ENCODE measurements at places on chromosomes 2 and 18. TPM values are rescaled to one million over a fixed set of nuclear protein-coding genes. Genes with fewer than 3 reads are reported as not detected.

GRCh38 chr2:235244255-235245220, 249.3 kb upstream of the AGAP1 start:
- H3K27ac ChIP-seq, result no peak overlapping the region
- no peaks in the 10 kb centered on the region for H3K4me1 ChIP-seq
- no peak overlapping the region for H3K4me3 ChIP-seq
- H3K27me3 ChIP-seq, result peaks cover 25% of the 10 kb centered on the region

Gene TMEM37
- total RNA-seq, result not detected

Gene PLB1
- 0.58 TPM for total RNA-seq

Gene MROH2A
- total RNA-seq, result not detected

Gene ING5
- total RNA-seq, result 98.0 TPM

Gene REG3A
- total RNA-seq, result 0.35 TPM

Gene EPHA4
- total RNA-seq, result 58.0 TPM

GRCh38 chr2:12605936-12606335, 110.8 kb upstream of the TRIB2 start:
- no peak overlapping the region for H3K4me3 ChIP-seq
- no peaks in the 10 kb centered on the region for H3K36me3 ChIP-seq
- DNase-seq, result no peak
- peaks cover 2% of the 10 kb centered on the region for H3K27me3 ChIP-seq

DNA sequence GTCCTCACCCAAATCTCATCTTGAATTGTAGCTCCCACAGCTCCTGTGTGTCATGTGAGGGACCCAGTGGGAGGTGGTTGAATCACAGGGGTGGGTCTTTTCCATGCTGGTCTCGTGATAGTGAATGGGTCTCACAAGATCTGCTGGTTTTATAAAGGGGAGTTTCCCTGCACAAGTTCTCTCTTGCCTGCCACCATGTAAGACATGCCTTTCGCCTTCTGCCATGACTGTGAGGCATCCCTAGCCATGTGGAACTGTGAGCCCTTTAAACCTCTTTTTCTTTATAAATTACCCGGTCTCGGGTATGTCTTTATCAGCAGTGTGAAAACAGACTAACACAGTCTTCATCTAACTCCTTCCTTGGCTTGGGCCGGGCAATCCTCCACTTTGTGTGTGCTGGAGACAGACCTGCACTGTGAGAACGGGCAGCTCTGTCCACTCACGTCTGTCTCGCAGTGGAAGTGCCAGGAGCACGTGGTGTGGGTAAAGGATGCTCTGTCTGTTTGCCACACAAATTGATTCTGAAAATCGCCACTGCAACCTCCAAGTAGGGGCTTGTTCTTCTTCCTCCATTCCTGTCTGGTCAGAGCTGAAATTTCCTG, 47.6 kb upstream of the OTOS start:
- H3K27ac ChIP-seq, result no peak overlapping the region
- H3K4me3 ChIP-seq, result no peak overlapping the region
- no peaks in the 10 kb centered on the region for H3K36me3 ChIP-seq
- H3K4me1 ChIP-seq, result no peaks in the 10 kb centered on the region

Gene KIF5C
- 14.7 TPM for total RNA-seq

GRCh38 chr2:174726212-174726611, 38.1 kb downstream of the CHRNA1 start:
- no peak overlapping the region for H3K4me3 ChIP-seq
- H3K27me3 ChIP-seq, result peaks cover 23% of the 10 kb centered on the region
- H3K4me1 ChIP-seq, result peaks cover 21% of the 10 kb centered on the region
- no peaks in the 10 kb centered on the region for H3K36me3 ChIP-seq

- H3K27ac ChIP-seq, result no peak overlapping the region
- DNase-seq, result no peak
- no peak overlapping the region for H3K4me3 ChIP-seq
Measured at GRCh38 chr2:168686452-168687191, 115.8 kb upstream of the NOSTRIN start.

Gene TSPYL6
- total RNA-seq, result not detected

Gene TMEM169
- total RNA-seq, result 4.3 TPM

Gene CCDC121
- 0.63 TPM for total RNA-seq

- no peaks in the 10 kb centered on the region for H3K4me1 ChIP-seq
- DNase-seq, result no peak
- H3K4me3 ChIP-seq, result no peak overlapping the region
- H3K27ac ChIP-seq, result no peak overlapping the region
- no peaks in the 10 kb centered on the region for H3K36me3 ChIP-seq
Measured at GRCh38 chr2:144858211-144858610, 338.3 kb upstream of the ZEB2 start.

DNA sequence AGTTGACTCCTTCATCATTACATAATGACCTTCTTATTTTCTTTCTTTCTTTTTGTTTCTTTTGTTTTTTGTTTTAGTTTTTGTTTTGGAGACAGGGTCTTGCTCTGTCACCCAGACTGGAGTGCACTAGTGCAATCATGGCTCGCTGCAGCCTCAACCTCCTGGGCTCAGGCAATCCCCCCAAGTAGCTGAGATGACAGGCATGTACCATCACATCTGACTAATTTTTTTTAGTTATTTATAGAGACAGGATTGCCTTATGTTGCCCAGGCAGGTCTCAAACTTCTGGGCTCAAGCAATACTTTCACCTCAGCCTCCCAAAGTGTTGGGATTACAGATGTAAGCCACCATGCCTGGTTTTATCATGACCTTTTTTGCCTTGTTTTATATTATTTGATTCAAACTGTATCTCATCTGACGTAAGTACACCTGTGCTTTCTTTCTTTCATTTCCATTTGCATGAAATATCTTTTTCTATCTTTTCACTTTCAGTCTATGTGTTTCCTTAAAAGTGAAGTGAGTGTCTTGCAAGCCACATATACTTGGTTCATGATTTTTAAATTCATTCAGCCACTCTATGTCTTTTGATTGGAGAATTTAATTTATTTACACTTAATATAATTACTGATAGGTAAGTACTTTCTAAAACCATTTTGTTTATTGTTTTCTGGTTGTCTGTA, 39.1 kb downstream of the SP100 start:
- no peak for DNase-seq
- H3K27ac ChIP-seq, result no peak overlapping the region
- peaks cover 69% of the 10 kb centered on the region for H3K36me3 ChIP-seq
- no peak overlapping the region for H3K4me3 ChIP-seq
- no peaks in the 10 kb centered on the region for H3K27me3 ChIP-seq

DNA sequence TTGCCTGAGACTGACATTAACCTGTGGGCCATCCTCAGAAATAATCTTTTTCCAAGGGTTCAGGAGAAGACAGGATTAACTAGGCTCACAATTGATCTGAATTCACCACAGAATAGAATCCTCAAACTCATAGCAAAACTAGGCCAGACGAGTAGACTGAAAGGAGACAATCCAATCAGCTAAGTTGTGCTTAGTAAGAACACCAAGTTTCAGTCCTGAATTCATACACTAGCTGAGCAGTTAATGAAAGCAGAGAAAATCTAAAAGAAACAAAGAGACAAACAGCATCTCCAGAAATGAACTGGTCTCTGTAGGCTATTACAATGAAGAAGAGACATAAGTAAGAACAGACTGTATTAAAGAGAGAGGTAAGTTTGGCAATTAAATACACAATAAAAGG, 89.5 kb downstream of the GORASP2 start:
- no peak for DNase-seq
- H3K27me3 ChIP-seq, result no peaks in the 10 kb centered on the region
- H3K27ac ChIP-seq, result no peak overlapping the region
- H3K36me3 ChIP-seq, result no peaks in the 10 kb centered on the region
- no peak overlapping the region for H3K4me3 ChIP-seq

Gene ACMSD
- total RNA-seq, result not detected

GRCh38 chr2:162506706-162507105, 162.8 kb downstream of the GCA start:
- no peaks in the 10 kb centered on the region for H3K36me3 ChIP-seq
- no peak for DNase-seq
- H3K27ac ChIP-seq, result no peak overlapping the region

Gene CTAGE1
- total RNA-seq, result not detected

Gene SLC5A7
- not detected for total RNA-seq

Gene PXDN
- total RNA-seq, result 1.3 TPM

DNA sequence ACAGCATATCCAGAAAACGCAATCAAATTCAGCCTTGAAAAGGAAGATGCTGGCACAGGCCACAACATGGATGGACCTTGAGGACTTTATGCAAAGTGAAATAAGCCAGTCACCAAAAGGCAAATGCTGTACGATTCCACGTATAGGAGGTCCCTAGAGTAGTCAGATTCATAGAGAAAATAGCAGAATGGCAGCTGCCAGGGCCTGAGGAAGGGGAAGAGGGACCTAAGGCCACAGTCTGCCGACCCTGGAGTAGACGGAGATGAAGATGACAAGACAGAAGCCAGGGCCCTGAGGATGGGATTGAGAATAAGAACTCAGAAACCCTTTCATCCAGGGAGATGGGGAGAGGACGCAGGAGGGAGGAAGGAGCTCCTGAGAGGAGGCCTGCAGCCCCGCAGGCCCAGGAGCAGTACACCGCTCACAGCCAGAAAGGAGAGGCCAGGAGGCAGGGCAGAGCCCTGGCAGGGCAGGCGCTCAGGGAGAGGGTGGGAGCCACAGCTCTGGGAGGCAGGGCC, 8.1 kb upstream of the MTERF4 start:
- H3K4me1 ChIP-seq, result peaks cover 15% of the 10 kb centered on the region
- H3K36me3 ChIP-seq, result peaks cover 49% of the 10 kb centered on the region
- DNase-seq, result no peak
- no peaks in the 10 kb centered on the region for H3K27me3 ChIP-seq
- H3K4me3 ChIP-seq, result peak overlapping the region; percentile 62

Measured in T-cell (primary cell).